NCI-H69 (cell line): ENCODE measurements at places on chromosomes 7 and 10.

DNA sequence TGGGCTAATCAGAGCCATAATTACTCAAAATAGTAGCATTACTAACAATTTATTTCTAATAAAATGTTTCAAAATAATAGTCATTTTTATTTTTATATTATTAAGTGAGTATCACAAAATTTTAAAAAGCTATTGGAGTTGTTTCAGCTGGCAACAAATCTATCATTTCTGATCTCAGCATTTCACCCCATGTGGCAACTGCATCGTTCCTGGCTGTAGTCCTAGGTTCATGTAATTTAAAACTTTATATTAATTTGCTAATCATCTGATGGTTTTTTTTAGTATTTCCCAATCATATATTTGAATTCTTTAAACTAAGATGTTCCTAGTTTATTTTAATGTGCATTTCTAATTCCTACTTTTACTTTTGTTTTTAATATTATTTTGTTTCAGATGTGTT lies 293.0 kb upstream of the AKR1E2 start:
- DNase-seq, result no peak

- no peak for DNase-seq
Measured at GRCh38 chr7:157829491-157829890, 492.7 kb downstream of the DNAJB6 start.

DNA sequence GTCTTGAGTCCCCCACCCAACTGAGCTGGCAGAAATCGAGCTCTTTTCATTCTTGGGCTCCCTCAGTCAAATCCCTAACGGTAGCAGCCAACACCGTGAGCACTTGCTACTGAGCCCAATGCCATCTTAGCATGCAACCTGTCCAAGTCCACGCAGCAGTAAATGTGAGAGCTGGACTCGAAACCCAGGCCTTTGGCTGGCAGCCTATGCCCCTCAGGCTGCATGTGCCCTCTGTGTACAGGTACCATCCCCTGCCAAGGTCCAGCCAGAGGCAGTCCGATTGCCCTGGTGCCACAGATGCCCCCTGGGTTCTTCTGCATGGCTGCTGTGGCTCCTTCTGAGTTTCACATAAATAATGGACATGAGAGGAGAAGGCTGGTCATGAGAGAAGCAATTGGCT lies 1.2 kb upstream of the TMEM273 start:
- no peak for DNase-seq

DNA sequence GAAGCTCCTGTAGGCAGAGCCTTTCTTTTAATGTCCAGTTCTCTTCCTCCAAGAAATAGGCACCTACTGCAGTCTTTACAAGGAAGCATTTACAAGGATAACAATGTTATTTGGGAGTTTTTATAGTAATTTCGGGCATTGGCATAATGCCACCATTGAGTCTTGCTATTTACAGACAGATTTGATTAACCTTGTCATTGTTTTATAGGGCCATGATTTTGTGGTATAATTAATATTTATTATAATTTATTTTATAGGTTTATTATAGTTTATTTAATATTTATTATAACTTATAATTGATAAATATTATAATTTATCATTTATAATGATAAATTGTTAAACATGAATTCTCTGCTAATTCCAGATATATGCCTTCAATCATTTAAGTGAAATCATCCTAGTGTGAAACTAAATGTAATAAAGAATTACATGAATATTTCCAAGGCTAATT lies 573 bp upstream of the POT1 start:
- DNase-seq, result no peak

DNA sequence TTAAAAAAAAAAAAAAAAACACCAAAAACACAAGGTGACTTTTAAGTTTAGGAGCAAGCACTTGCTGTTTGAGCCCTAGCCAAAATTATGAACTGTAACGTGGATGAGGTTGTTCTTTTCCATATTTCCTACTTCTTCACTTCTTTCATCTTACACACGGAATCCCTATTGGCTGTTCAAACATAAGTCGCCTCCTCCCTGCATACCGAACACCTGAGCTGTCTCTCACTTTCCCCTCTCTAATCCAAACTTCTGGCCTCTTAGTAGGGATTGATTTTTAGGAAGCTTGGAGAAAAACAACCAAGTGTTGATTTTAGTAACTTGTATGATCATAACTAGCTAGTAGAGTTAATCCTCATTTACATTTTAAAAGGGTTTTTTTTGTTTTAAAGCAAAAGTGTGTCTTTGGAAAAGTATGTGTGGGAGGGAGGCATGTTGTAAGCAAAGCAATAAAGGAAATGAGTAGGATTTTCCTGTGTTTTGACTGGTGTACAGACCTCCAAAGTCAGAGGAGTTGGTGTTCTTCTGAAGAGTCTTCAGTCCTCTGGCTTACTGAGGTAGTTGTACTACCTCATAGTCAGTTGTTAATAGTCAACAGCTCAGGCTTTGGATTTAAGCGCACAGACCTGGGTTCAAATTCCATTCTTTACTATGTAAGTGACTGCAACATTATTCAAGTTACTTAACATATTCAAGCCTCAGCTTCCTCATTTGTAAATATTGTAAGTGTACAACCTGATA lies 39.3 kb downstream of the RABGEF1 start:
- DNase-seq, result no peak

- no peak for DNase-seq
Measured at GRCh38 chr10:28130267-28130666, 131.4 kb upstream of the ODAD2 start.

DNA sequence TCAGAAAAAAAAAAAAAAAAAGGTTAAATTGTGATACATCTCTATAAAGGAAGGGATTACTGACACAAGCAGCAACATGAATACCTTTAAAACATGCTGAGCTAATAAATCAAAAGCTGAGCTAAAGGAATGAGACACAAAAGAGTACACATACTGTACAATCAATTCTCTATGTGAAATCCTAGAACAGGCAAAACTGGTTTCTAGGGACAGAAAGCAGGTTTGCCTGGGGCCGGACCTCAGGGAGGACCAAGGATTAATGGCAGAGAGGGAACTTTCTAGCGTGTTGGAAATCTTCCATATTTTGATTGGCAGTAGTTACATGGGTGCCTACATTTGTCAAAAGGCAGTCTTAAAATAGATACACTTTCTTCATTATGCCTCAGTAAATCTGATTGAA lies 52.5 kb downstream of the KLRG2 start:
- DNase-seq, result no peak

DNA sequence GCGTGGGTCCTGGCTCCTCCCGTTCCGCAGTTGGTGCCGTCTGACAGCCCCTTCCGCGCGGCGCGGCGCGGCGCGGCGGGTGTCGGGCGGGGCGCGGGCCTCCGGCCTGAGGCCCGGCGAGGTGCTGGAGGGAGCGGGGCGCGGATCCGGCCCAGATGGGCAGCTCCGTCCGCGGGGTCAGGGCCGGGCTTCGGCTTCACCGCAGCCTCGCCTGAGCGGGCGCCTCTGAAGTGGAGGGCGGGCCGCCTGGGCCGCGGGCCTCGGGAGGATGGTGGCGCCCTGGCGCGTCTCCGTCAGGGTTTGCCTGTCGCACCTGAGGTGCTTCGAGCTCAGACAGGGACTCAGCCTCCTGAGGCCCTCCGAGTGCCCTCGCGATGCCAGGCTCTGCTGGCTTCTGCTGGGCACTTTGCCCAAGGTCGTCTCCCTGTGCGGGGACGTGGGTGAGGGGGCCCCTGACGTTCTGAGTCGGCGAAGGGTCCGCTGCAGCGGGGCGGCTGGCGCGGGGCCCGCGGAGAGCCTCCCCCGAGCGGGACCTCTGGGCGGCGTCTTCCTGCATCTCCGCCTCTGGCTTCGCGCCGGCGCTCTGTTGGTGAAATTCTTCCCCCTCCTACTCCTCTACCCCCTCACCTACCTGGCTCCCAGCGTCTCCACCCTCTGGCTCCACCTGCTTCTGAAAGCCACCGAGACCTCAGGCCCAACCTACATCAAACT lies 473 bp downstream of the ADCK2 start:
- DNase-seq, result peak; percentile 88
